ENCODE measurements at places on chromosomes 4 and X.

DNA sequence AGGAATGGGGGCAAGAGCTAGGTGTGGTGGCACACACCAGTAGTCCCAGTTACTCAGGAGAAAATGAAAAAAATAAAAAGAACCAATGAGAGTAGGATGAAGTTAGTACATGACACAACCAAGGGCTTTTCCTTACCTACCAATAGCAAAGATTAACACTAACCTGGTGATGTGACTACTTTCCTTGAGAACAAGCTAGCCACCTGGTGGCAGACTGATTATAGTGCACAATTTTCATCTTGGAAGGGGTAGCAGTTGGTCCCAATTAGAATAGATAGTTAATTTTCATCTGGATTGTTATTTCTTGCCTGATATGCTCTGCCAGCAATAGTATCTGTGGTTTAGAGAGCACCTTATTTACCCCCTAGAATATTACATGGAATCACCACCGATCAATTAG, 1216.8 kb upstream of the PABPC4L start:
- DNase-seq, result no peak

DNA sequence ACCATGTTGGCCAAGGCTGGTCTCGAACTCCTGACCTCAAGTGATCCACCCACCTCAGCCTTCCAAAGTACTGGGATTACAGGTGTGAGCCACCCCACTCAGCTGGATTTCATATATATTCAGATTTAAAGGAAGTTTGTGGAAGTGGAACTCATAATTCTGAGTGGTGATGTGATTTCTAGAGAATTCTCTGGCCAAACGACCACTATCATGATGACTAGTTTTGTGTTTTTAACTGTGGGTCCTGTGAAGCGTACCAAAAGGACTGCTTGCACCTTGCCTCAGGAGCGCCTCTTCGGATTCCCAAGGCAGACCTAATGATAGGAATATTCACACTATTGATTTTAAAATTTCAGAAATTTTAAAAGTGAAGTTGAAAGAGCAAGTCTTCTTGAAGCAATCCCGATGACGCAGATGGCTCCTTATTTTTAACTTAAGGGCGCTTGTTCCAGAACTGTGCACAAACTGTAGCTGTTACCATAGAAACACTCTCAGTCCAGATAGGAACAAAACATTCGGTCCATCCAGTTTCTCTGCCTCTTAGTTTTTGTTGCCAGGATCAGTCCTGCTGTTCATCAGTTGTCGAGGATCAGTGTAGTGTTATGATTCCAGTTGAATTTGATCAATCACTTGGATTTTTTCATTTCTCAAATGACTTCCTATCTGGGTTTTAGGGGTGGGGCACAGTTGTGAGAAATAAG, 51.7 kb upstream of the CLCN4 start:
- no peak for DNase-seq

GRCh38 chr4:244471-244870, 60.8 kb downstream of the ZNF732 start:
- peak; percentile 57 for DNase-seq

GRCh38 chrX:11040405-11040804, 70.7 kb upstream of the HCCS start:
- DNase-seq, result no peak

DNA sequence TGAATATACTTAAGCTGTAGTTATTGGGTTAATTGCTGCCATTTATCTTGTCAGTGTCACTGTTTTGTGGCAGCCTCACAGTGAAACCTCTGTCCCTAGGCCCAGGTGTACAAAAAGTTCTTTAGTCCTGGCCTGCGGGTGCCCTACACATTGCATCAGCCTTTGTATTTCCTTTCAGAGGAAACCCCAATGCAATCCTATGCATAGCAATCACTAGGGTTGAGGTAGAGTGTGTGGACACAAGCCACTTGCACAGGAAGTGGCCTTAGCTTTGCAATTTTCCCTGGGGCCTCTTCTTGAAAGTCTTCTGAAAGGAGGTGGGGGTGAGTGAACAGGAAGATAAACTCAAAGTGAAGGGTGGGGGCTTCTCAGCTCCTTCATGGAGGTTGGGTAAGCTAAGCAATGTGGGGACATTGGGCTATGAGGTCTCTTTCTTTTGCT, 27.8 kb downstream of the VSIG4 start:
- no peak for DNase-seq

GRCh38 chrX:112759966-112760365, 80.2 kb upstream of the LHFPL1 start:
- DNase-seq, result no peak

GRCh38 chrX:8755116-8755515, 23.2 kb upstream of the ANOS1 start:
- DNase-seq, result no peak

- DNase-seq, result no peak
Observed at GRCh38 chrX:150429594-150429993, 66.5 kb downstream of the MAMLD1 start.

- no peak for DNase-seq
Observed at GRCh38 chrX:35696760-35697234, 101.3 kb upstream of the MAGEB16 start.

- DNase-seq, result no peak
Observed at GRCh38 chrX:19899217-19899788, 11.9 kb upstream of the SH3KBP1 start.

DNA sequence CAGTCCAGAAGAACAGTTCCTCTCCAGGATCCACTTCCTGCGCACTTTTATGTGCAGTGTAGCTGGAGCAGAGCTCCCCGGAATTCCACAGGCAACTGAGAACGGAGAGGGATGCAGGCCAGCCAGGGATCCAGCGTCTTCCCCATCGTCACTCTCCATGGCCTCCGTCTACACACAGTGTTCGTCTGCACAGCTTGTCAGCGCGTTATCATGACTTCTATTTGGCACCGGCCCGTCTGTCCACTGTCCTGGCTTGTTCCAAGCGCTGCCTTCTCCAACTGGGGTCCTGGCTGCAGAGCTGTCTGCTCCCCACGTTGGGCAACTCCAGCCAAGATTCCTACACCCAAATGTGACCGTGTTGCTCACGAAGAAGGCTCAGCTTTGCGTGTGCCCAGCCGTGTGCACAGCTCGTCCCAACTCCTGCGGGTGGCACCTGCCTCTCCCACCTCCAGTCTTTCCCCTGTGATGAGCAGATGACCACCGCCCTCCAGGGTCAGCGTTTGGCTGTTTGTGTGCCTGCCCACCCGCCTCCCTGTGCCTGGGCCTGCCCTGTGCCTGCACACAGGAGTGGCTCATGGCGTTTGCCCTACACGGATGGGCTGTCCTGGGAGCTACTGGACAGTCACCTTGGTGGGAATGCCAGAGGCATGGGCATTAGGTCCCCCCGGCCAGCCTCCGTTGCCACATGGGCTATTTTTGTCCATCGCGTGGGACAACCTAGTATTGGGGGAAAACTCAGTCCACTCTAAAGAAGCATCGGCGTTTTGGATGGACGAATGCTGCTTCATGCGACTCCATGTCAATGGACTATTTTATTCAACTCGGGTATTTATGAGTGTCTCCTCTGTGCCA, 2.2 kb upstream of the CTBP1 start:
- DNase-seq, result no peak

DNA sequence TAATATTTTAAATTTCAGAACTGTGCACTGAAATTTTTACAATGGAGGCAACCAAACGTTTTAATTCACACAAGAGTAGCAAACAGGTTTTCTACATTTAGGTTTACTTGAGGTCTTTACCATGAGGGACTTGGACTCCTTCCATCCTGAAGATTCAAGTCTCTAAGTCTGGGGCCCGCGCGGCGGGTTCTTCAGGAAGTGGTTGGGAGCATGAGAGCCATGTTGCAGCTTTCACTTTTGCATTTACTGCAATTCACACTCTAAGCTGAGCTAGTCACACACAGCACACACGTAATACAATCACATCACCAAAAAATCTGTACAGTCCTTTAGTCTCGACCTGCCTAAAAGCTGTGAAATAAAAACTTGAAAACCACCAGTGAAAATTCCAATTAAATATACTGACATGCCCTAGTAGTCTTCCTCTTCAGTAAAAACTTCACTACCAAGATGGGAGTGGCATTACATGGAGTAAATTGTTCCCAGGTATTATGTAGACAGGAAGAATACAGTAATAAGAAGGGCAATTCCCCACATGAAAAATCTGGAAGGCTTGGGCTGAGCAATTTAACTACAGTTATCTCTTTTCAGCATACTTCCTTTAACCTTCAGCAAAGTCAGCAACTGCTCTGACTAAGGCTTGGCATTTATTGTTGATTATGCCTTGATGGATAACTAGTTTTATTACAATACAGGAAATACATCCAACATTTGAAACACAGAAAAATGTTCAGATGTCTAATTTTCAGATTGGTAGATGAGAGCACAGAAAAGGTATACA, 571.1 kb upstream of the DIPK2B start:
- peak; percentile 48 for DNase-seq

DNA sequence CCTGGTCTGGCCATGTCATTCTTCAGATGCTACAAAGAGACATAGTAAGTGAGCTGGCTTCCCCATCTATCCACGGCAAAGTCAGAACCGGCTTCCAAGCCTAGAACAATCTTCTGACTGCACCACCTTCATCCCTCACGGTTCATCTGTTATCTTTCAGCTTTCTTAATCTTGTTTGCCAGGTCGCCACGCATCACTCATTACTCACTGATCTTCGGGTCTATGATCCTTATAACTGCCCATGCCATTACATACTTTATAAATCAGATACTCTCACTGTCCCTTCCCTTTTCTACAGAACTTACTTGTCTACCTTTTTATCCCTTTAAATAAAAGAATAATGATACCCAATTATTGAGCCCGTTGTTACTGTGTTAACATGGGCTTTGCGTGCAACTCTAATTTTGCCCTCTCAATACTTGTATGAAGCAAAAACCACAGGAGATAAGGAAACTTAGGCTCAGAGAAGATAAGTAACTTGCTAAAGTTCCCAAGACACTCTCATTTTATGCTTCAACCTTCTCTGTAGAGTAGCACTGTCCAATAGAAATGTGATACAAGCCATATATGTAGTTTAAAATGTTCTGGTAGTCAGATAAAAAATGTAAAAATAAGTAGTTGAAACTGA, 171.7 kb downstream of the AMELX start:
- DNase-seq, result no peak
